ENCODE measurements at places on chromosomes 7 and 10. TPM values are rescaled to one million over a fixed set of nuclear protein-coding genes. Genes with fewer than 3 reads are reported as not detected.

The HKDC1 gene
- 8.3 TPM for polyA plus RNA-seq

The EVX1 gene
- 0.62 TPM for polyA plus RNA-seq

The CALHM1 gene
- polyA plus RNA-seq = not detected

DNA sequence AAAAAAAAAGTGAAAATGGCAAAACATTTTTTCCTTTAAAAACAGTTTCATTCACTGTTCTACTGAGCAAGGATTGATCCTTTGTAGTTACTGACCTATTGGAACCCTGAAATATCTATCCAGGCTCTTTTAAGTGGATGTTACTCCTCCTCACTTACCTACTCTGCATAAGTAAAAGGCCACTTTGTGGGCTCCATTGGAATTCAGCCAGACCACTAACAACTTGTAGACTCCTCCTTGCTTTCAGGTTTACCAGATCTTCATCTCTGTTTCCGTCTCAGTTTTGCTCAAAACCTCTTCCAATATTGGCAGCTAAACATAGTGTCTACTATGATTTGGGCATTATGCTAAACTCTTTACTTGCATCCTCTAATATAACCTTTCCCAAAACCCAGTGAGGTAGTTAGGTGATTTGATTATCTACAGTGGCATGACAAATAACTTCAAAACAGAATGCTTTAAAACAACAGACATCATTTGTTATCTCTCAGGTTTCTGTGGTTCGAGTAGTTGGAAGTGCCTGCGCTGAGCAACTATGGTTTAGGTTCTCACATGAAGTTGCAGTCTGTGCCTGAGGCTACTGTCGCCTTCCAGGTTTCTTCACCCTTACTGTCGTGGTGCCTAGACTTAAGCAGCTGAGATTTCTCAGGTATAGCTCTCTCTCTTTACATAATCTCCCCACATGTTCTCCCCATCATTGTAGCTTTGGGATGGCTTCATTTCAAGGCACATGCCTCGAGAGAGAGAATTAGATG is 698.2 kb downstream of the REEP3 start:
- no peaks in the 10 kb centered on the region for H3K4me1 ChIP-seq
- no peak overlapping the region for H3K4me3 ChIP-seq
- H3K27ac ChIP-seq = no peak overlapping the region

DNA sequence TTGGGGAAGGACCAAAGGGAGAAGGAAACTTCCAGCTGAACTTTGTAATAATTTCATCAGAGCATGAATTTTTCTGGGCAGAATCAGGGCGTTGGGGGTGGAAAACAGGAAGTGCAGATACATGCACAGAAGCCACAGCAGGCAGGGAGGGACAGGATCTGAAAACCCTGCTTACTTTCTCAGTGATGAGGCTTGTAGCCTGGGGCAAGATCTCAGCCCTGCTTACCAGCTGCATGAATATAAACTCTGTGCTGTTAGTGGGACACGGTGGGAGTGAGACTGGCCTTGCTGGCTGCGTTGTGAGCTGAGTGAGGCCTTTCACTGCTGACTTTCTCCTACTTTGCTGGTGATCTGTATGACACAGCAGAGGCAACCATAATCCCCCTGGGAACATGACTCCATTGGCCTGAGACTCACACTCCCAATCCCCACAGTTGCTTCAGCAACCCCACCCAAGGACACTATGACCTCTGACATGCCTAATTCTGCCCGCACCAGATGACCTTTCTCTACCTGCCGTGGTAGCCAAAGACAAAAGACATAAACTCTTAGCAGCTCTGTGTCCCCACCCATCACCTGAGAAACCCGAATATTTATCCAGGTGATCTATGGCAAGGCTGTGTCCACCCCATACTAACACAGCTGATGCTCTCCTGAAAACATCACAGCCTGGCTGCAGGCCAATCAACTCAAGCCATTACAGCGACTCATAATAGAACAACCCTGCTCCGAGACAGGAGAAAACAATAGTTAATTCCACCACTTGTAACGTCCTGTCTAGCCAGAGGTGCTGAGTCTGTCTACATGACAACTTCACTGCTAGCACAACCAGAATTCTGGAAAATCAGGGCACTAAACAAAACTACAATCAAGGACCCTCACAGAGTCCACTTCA is 190.7 kb upstream of the CHRM2 start:
- H3K27me3 ChIP-seq = no peaks in the 10 kb centered on the region
- H3K4me3 ChIP-seq = no peak overlapping the region
- no peaks in the 10 kb centered on the region for H3K36me3 ChIP-seq
- no peaks in the 10 kb centered on the region for H3K4me1 ChIP-seq
- no peak for DNase-seq

GRCh38 chr10:96846395-96846794 is 14.3 kb downstream of the LCOR start:
- H3K27ac ChIP-seq = no peak overlapping the region
- no peaks in the 10 kb centered on the region for H3K36me3 ChIP-seq
- no peak overlapping the region for H3K4me3 ChIP-seq
- no peaks in the 10 kb centered on the region for H3K4me1 ChIP-seq

DNA sequence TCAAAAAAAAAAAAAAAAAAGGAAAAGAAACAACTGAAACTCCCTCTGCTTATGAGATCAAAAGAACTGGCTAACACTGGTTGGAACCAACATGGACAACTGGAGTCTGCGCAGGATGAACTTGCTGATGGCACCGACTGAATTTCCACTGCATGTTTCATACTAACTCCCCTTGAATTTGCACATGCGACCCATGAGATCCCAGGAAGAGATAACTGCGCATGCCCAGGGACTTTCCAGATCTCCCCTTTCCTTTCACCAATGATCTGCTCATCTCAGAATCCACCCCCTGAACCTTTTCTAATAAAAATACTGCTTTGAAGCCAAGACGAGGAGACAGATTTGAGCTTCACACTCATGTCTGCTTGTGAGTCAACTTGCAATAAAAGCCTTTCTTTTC is 20.7 kb downstream of the LBX1 start:
- no peaks in the 10 kb centered on the region for H3K4me1 ChIP-seq
- H3K4me3 ChIP-seq = no peak overlapping the region
- H3K27ac ChIP-seq = no peak overlapping the region
- H3K36me3 ChIP-seq = no peaks in the 10 kb centered on the region
- DNase-seq = no peak
